Stimulated activated CD4-positive, alpha-beta T cell treated with anti-CD3 and anti-CD28 coated beads, TNF-alpha, amount 100 ng/mL, for 24 hours (primary cell): ENCODE measurements at places on chromosomes 5 and 9.
A peak's percentile ranks its signal among the peaks of the same experiment; 100 is the strongest.

DNA sequence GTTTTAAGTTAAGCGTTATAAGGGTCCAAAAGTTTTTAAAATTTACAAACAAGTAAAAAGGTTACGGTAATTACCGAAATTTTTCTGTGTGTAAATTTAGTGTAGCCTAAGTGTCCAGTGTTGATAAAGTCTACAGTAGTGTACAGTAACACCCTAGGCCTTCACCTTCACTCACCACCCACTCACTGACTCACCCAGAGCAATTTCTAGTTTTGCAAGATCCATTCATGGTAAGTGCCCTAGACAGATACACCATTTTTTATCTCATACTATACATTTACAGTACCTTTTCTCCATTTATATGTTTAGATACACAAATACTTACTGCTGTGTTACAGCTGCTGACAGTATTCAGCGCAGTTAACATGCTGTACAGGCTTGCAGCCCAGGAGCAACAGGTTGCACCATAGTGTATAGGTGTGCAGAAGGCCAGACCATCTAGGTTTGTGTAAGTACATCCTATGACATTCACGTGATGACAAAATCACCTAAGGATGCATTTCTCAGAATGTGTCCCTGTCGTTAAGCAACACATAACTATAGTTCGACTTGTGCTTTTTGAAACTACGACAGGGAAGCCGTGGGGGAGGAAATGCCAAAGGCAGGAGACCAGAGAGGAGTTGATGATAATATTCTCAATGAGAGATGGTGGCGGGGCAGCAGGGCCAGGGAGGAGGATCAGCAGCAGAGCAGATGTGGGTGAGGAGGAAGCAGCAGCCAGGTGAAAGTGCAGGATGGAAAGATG lies 48.6 kb downstream of the PSMB7 start:
- DNase-seq, result no peak

DNA sequence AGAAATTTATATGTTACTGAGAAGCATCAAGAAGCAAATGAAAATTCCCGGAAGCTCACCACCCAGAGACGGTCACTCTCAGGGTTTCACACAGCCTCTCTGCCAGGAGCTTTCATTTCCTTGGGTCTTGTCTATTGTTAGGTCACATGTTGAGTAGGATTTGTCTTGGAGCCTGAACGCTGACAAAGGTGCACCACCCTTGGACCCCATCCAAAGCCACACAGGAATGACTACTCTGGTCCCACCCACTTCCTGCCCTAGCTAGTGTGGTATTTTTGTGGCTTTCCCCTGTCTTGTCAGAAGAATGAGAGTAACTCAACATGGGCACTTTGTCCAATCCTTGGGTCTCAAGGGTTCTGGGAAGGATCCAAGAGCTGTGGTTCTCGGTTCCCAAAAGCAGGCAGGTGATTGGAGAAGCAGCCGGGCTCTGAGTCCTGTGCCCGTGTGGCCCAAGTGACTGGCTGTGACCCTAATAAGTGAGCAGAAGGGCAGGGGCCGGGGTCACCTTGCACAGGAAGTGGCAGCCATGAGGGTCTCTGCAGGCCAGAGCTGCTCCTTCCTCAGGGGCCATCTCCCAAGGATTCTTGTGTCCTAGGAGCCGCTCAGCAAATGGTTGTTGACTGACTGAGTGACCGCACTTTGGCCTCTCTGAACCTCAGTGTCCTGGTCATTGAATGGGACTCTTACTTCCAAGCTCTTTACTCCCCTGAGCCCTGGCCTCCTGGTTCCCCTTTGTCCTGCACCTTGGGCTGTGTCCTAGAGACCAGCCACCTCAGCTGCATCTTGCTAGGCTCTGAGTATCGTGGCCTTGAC lies 6.9 kb downstream of the FGD3 start:
- peak; percentile 60 for DNase-seq

- no peak for DNase-seq
These were observed 512.9 kb downstream of the EFNA5 start for GRCh38 chr5:107157809-107158208.

DNA sequence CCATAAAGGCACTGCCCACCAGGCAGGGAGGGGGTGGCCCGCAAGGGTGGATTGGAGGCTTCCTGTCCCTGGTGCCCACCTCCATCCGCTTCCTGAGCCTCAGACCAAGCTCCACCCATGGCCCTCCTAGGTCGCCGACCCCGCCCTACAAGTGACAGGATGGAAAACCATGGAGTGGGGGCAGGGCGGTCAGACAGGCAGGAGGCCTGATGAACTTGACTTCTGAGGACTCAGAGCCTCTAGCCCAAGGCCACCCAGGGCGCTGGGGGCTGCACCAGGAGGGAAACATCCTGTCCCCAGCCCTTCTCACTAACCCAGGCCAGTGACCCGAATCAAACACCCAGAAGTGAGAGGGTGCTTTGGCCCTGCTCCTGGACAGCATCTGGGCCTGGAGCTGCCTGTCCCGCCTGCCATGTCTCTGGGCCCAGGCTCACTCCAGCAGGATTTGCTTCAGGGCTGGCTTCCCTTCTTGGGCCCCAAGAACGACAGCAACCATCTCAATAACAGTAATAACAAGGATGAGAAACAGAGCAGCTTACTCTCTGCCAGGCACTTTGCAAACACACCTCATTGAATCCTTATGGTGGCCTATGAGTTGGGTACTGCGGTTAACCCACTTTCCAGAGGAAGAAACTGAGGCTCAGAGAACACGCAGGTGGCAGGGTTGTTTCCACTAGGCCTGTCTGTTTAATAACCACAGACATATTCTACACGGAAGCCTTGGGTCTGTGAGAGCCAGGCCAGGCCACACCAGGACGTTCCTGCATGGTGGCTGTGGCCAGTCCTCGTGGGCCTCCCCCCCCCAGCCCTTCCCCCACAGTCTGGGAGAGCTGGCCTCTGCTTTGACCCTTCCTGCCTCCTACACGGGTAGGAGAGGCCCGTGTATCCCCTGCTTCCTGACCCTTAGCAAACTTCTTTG lies 4.4 kb upstream of the ST6GALNAC6 start:
- DNase-seq, result peak; percentile 88

GRCh38 chr5:180119031-180119902 lies 47.7 kb upstream of the RNF130 start:
- no peak for DNase-seq

DNA sequence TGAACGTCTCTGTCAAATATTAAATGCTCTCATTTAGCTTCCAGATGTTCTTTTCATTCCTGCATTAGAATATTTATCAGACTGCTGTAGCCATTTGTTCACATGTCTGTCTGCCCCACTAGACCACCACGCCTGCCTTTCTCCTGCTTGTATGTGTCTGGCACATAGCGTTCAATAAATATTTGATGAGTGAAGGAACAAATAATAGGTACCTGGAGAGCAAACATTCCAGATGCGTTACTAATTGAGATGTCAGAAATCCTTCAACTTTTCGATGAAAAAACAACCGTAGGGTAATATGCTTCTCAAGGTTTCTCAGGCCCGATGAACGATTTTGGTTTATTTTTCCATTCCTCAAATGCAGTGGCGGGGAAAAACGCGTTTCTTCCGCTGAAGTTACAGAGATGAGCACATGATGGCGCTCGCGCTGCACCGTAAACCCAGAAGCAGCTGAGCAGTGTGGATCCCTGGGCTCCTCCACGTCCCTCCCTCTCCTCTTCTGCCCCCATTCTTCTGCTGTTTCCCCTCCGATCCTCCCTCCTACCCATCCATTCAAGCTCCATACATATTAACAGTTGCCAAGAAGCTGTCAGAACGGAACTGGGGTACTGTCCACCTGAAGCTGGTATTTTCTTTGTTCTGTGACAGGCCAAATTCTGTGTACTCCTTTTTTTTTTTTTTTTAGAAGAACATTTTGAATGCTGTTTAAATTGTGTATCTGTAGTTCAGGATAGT lies 245.4 kb downstream of the MPDZ start:
- peak; percentile 0 for DNase-seq

DNA sequence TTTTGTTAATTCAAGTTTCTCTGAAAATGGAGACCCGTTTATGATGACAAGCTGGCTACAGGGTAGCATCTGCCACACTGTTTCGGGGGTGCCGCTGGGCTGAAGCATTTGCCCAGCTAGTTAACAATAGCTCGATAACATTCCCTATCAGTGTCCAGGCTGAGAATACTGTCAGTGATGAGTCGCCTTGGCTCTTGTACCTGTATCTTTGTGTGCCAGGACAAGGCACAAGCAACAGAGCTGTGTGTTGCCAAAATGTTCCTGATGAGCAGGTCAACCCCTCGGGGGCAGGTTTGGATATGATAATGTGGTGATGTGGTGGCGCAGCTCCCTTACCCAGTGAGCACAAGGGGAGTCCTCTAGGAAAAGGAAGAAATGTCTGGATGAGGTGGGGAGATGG lies 7.0 kb downstream of the TGFBI start:
- no peak for DNase-seq

DNA sequence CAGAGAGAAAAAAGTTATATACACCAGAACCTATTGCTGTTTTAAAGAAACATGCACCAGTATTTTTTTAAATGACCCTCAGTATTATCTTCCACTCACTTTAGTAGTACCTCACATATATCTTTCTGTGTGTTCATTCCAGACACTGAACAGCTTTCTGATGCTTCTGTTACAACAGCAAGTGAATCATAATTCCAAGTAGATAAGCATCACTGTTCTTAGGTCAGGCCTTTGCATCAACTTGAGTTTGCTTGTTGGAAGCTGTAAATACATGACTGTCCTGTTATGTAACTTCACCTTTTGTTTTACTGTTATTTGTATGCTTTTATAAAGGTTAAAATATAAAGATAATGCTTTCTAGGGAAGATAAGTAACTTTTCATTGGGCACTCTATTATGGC lies 184.4 kb downstream of the ISL1 start:
- DNase-seq, result no peak

GRCh38 chr5:74099538-74100267 lies 473.7 kb downstream of the ARHGEF28 start:
- no peak for DNase-seq

DNA sequence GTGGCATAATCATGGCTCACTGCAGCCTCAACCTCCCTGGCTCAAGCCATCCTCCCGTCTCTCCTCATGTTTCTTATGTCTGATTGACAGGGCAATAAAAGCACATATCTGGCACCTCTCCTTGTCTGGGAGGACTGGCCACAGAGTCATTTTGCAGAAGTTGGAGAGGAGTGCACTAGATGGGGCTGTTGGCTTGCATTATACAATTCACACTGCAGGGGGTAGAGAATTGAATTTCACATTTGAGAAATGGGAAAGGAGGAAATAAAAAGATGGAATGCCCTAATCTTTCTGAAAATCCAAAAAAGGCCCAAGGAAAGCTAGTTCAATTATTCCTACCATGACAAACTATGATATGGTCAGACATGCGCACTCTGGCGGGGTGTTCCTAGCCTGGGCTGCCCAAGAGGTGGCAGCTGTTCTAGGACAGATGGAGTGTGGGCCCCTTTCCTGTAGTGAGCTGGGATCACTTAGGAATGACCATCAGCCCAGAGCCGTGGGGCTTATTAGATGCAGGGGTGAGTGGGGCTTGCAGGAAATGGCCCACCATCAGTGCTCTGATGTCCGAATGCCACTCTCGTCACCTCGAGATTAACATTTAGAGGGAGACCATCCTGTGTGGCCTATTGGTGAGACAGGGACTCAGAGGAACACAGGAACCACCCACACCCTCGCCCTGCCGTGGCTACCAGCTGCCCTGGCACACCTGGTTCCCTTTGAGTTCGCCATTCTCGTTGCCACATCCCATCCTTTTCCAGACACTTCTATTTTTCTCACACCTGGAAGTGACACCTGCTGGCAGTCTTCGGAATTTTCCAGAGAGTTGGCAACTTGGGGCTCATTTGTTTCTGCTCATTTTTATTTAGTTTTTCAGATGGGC lies 21.8 kb upstream of the ANKRD18A start:
- DNase-seq, result no peak

DNA sequence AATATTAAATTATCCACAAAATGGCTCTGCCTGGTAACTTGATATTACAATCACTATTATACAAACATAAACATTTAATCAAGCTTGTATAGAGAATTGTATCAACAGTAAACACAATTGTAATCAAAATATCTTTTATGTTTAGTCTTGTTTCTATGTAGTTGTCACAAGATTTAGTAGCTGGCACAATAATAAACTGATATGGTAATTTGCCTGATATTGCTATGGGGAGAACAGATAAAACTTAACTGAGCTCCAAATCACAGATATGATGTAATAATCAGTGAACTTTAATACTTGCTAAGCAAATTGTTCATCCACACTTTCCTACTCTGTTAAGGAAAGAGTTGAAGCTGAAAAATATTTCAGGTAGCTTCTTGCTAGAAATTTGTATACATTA lies 189.8 kb downstream of the MPDZ start:
- no peak for DNase-seq

DNA sequence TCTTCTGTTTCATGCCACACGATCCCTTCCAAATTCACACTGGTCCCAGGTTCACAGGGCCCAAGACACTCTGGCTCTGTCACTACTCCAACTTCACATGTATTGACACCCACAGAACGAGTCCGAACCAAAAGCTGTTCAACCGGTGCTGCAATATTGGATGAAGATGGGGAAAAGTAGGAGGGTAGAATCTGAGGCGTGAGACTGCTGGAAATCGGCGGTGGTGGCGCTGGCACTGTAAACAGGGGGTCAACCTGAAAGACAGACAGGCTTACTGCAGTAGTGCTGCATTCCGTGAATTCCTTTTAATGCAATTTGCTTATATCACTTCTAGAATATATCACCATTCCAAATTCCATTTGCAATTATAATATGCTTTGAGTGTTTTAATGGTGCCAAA lies 45.4 kb downstream of the ZNF608 start:
- no peak for DNase-seq

- DNase-seq, result no peak
These were observed 131.0 kb downstream of the ADAMTS16 start for GRCh38 chr5:5270958-5271785.

DNA sequence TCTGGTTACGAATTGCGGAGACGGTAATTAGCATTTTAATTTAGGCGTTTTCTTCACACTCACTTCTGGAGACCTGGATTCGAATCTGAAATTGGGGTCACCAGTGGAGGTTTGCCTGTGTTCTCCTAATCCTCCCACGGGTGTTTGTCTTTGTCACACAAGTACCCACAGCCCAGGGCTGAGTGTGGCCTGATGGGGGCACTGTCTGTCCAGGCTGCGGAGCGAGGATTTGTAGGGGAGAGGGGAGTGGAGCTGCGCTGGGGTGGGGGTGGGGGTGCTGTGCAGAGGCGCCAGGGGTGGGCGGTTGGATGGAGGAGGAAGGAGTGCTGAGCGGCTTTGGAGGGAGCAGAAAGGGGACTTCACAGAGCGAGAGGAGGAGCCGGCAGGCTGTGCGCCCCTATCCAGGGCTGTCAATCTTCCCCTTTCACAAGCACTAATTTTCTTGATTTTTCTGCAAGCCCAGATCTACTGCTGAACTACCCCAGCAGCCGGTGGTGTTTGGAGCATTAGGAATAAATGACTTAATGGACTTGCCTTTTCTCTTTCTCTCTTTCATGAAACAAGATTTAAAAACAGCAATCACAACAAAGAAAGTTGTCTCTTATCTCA lies 53.1 kb downstream of the TSPAN17 start:
- DNase-seq, result no peak

GRCh38 chr9:120032639-120033038 lies 547.3 kb downstream of the CDK5RAP2 start:
- DNase-seq, result no peak

- no peak for DNase-seq
These were observed 606 bp downstream of the EEIG1 start for GRCh38 chr9:127980060-127980705.

- no peak for DNase-seq
These were observed 100.0 kb upstream of the IFNK start for GRCh38 chr9:27423915-27424710.

- no peak for DNase-seq
These were observed 1165.3 kb downstream of the TAF11L14 start for GRCh38 chr5:18799482-18800128.

- no peak for DNase-seq
These were observed 284.1 kb downstream of the NFIB start for GRCh38 chr9:14029806-14030374.
